ENCODE measurements at places on chromosomes 16 and 17.

- no peak for DNase-seq
These were observed 5.4 kb upstream of the TOP2A start for GRCh38 chr17:40422990-40423633.

DNA sequence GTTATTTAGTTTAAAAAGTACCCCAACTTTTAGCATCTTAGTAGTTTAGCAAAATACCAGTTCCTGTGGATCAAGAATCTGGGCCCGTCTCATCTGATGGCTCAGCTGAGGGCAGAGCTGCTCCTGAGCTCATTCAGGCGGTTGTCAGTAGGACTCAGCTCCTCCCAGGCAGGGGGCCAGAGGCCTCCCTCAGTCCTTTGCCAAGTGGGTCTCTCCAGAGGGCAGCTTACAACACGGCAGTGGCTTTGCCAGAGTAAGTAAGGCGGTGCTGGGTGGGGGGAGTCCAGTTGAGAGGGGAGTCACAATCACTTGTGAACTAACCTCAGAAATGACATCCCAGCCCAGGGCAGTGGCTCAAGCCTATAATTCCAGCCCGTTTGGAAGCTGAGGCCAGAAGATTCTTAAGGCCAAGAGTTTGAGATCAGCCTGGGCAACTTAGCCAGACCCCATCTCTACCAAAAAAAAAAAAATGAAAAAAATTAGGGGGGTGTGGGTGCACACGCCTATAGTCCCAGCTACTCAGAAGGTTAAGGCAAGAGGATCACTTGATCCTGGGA lies 81.5 kb upstream of the MED9 start:
- no peak for DNase-seq

DNA sequence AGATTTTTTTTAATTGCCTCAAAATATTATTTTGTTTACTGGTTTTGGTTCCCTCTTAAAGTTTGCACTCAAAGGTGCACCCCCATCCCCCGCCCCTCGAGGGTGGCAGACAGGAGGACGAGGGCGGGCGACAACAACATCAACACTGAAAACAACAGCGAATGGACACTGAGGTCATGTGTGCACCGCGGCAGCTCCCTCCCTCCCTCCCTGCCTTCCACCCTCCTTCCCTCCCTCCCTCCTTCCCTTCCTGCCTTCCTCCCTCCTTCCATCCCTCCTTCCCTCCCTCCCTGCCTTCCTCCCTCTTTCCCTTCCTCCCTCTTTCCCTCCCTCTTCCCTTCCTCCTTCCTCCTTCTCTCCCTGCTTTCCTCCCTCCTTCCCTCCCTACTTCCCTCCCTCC lies 1.5 kb upstream of the OSGIN1 start:
- DNase-seq, result no peak

GRCh38 chr16:88790312-88791211 lies 5.5 kb upstream of the PIEZO1 start:
- no peak for DNase-seq

GRCh38 chr17:47797797-47798196 lies 23.8 kb downstream of the OSBPL7 start:
- no peak for DNase-seq

DNA sequence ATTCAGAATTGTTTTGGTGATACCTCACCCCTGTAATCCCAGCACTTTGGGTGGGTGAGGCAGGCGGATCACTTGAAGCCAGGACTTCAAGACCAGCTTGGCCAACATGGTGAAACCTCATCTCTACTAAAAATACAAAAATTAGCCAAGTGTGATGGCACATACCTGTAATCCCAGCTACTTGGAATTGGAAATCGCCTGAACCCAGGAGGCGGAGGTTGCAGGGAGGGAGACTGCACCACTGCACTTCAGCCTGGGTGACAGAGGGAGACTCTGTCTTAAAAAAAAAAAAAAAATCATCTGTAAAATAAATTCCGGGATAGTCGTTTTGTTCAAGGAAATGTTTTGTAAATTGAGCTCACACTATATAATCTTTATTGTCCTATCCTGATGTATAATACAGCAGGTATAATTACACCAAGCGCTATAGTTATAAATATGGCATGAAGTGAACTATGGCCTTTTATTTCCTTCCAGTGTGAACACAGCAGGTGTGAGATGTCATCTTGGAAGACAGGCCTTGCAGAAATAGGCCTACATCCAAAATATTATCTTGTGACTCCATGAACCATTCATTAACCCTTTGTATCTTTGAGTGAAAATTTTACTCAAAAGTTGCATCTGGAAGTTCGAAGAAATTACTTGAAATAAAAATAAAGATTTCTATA lies 25.4 kb downstream of the PLA2G10 start:
- DNase-seq, result no peak

DNA sequence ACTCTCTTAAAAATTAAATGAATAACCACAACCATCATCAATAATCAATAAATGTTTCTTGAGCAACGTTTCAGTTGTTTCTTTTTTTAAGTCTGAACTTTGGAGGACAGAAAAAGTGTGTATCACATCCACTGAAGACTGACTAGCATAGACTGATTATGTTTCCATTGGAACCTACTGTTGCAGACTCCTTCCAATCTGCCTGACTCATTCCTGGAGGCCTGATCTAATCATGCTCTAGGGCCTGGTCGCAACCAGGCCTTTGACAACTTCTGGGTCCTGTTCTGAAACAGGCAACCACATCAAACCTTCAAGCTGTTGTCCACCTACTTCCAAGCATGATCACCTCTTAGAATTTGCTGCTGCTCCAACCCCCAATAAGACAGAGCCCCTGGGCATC lies 109.2 kb upstream of the NUDT7 start:
- DNase-seq, result no peak

GRCh38 chr17:47203984-47204721 lies 5.0 kb upstream of the MYL4 start:
- no peak for DNase-seq

DNA sequence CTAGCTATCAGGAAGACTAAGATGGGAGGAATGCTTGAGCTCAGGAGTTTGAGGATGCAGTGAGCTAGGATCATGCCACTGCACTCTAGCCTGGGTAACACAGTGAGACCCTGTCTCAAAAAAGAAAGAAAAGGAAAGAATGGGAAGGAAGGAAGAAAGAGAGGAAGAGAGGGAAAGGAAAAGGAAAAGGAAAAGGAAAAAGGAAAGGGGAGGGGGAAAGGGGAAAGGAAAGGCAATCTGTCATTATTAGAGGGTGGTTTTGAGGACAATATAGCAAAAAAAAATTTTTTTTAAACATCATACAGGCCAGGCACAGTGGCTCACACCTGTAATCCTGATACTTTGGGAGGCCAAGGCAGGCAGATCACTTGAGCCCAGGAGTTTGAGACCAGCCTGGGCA lies 20.4 kb downstream of the JUP start:
- no peak for DNase-seq

DNA sequence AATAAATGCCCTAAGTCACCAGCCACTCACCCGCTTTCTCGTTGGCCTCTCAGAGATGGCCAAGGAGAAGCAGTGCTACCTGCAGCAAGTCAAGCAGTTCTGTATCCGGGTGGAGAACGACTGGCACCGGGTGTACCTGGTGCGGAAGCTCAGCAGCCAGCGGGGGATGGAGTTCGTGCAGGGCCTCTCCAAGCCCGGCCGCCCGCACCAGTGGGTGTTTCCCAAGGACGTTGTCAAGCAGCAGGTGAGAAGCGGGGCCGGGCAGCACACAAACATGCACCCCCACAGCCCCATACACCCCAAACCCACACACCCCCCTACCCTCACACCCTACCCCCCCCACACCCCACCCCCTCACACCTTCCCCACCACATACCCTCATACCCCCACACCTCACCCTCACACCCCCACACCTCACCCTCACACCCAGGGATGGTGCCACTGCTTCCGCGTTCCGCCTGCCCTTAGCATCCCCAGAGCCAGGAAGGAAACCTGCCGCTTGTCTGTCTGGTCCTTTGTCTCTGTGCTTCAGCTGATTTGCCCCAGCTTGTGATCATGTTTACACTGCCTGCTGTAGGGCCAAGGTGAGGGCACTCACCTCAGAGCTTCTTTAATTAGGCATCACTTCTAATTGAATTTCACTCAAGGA lies 41.9 kb upstream of the ENDOV start:
- no peak for DNase-seq

GRCh38 chr17:20066253-20066652 lies 57.1 kb downstream of the SPECC1 start:
- no peak for DNase-seq

DNA sequence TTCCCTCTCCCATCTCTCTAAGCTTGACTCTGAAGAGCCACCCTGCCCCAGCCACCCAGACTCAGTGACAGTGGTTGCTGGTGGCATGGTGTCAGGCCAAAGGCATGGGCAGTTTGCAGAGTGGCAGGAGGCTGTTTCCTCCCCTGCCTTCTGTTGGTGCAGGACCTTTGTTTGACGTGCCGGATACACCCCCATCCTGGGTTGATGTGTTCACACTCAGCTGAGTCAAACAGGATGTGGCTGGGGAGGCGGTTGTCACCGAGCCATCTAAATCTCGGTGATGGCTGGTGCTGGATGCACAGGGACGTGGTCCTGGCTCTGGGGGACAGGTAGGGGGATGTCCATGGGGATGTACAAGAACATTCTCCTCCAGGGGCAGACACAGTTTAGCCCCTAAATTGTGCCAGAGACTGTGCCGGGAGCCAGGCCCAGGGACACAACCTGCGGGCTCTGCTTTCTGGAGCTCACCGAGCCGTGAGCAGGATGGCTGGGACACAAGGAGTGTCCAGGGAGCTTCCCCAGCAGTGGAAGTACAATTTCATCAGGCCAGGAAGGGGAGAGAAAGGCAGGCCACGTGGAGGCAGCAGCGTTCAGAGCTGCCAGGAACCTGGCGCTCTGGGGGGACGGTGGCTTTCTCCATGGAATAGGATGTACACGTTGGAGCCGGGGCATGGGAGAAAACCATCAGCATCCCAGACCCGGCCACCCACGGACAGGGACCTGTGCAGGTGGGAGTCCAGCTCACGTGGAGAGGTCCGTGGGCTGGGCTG lies 264.2 kb downstream of the SEC14L1 start:
- DNase-seq, result no peak

DNA sequence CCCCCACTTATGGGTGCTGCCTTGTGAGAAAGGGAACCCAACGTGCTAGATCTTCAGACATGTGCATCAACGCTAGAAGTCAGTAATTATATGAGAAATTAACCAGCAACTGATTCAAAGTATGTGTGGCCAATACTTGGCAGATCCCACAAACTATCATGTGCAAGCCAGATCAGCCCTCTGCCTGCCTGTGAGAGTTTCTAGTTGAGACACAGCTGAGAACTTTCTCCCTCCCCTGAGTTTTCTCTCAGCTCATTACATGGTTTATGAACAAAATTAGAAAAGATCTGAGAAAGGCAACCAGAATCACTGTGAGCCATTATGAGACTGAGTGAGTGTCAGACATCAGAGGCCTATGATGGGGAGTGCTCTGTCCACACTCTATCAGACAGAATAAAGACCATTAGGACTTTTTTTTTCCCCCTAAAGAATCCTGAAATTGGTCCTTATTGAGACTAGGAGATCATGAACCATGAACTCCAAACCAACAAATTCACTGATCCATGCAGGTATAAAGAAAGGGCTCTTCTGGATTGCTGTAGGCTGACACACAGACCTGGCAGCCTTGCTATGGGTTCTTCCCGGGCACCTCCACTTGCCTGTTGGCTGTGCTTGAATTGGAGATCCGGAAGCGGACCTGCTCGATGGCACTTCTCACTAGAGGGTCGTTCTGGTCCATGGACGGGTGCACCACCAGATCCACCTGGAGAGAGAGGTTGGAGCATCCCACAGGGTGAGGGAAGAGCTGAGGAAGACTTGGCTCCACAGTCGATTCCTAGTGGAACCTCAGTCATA lies 51.5 kb downstream of the GTF3C1 start:
- DNase-seq, result no peak

GRCh38 chr17:55463600-55463999 lies 42.0 kb upstream of the MMD start:
- no peak for DNase-seq

- no peak for DNase-seq
These were observed 25.4 kb downstream of the PELP1 start for GRCh38 chr17:4678448-4679026.

DNA sequence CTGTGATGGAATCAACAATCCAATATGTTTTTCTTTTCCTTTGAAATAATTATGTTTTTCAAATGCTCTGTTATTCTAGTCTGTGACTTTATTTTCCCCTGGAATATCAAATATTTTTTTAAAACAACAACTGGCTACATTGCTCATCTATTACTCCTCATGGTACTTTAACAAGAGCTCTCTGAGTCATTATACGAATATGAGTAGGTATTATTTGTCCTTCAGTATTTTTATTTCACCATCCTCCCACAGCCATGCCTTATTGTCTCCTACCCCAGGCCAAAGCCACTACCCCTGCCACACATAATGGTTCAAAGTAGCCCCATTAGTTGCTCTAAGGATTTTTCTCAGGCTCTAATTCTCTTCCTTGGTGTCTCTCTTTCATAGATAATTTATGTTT lies 1572.3 kb downstream of the CDH8 start:
- DNase-seq, result no peak

DNA sequence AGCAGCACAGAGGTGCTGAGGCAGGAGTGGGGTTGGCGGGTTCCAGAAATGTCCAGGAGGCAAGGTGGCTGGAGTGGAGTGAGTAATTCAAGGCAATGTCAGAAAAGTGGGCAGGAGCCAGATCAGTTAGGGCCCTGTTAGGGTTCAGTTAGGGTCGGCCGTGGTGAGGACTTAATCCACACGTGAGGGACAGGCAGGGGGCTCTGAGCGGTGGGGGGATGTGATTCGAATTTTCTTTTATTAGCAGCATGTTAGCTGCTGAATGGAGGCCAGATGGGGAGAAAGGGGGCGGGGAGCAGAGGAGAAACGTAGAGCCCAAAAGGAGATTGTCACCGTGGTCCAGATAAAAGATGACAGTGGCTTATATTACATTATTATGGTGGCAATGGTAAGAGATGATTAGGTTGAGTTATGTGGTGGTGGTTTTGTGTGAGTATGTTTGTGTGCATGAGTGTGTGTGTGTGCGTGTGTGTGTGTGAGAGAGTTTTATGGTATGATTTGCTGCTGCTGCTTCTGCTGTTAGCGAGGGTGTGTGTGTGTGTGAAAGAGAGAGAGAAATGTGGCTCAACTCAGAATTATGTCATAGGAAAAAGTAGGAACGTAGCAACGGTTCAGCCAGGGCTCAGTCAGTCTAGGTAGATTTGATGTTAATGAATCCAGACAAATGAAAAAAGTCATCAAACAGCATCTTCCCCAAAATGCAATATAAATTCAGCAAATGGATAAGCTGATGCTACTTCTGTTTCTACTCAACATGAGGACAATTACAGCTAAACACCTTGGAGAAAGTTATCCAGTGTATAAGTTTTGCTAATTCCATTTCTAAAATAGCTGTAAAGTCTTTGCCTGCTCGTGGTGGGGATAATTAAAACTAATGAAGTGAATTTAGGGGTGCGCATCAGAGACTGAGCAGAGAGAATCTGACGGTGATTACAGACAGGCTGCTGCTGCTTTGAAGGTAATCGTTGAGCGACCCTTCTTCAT lies 390.6 kb downstream of the HAPSTR1 start:
- no peak for DNase-seq

- DNase-seq, result no peak
These were observed 343.7 kb downstream of the CPPED1 start for GRCh38 chr16:12460064-12460392.

DNA sequence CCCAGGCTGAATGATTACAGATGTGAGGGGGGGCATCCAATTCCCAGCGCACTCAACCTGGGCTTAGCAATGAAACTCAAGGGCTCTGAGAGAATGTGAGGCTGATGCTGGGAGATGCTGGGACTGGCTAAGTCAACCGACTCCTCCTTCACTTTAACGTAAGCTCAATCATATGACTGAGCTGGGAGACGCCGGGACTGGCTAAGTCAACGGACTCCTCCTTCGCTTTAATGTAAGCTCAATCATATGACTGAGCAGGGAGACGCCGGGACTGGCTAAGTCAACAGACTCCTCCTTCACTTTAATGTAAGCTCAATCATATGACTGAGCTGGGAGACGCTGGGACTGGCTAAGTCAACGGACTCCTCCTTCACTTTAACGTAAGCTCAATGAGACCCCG lies 179.4 kb downstream of the VPS53 start:
- no peak for DNase-seq

Measured in C1 segment of cervical spinal cord (tissue), 14 donors.